Stimulated activated CD8-positive, alpha-beta memory T cell treated with anti-CD3 and anti-CD28 coated beads, Interleukin-12 subunit alpha, Interleukin-12 subunit beta, amount 100 ng/mL, for 4 hours (primary cell): ENCODE measurements at places on chromosomes 6 and 20.

DNA sequence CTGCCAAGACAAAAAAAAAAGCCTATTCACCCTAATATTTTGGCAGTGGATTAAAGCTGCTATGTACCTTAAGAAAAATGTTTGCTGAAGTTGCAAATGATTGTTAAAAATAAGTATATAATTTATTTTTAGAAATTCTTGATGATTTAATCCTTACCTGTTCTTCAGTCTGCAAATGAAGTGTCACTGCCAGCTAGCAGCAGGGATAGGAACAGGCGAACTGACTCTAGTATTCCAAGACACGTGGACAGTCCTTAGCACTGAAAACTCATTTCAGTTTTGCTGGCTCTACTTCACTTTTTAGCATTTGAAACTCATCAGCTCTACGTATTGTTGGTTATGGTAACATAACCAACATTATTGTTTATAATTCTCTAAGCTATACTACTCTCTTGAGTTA, 204.4 kb upstream of the ID4 start:
- no peak for DNase-seq

GRCh38 chr6:89098461-89098860, 17.9 kb downstream of the PNRC1 start:
- no peak for DNase-seq

GRCh38 chr20:12927489-12927888, 81.3 kb upstream of the SPTLC3 start:
- DNase-seq: no peak

- no peak for DNase-seq
Measured at GRCh38 chr6:138465007-138465645, 34.2 kb downstream of the NHSL1 start.

- DNase-seq: no peak
Measured at GRCh38 chr6:37365791-37366190, 12.0 kb downstream of the RNF8 start.

- DNase-seq: no peak
Measured at GRCh38 chr6:12249541-12250382, 40.4 kb upstream of the EDN1 start.

DNA sequence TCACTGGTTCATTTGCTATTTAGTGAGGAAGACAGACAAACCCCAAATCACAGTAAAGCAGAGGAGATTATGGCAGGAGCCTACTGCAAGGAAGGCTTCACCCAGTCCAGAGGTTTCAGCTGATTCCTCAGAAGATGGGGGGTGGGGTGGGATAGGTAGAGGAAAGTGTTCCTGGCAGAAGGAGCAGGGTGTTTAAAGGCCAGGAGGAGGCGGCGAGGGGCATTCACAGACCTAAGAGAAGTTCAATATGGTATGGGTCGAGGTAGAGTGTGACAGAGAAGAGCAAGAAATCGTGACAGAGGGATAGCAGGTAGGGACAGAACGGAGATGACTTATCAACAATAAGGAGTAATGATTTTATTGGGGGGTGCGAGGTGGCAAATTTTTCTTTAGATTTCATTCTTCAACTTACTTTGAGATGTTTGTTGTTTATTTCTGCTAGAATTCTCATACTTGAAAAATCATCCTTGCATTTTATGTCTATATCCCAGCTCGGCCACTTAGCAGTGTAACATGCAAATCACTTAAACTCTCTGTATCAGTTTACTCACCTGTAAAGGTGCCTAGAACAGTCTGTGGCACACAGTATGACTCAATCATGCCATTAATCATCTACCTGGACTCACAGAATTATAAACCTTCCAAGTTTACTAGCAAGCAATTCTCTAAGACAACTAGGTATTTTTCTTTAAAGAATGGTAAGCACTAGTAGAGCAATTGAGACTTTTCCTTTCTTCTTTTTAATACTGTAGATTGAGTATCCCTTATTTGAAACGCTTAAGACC, 176.7 kb downstream of the REV3L start:
- DNase-seq: no peak

DNA sequence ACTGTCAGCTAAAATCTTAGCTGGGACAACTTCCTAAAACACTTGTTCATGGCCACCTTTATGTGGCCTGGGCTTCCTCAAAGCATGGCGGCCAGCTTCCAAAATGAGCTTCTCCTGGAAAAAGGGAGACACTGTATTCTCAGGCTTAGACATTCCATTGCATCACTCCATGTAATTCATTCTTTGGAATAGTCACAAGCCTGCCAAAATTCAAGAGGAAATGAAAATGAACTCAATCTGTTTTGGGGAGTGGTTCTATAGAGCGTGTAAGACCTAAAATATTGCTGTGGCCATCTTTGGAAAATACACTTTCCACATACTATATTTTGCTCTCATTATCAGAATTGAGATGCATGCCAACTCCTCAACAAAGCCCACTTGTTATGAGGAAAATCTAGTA, 687.0 kb downstream of the KIF16B start:
- no peak for DNase-seq

- no peak for DNase-seq
Measured at GRCh38 chr6:169256518-169256917, 2.9 kb upstream of the THBS2 start.

- DNase-seq: no peak
Measured at GRCh38 chr20:51462566-51463276, 79.8 kb downstream of the NFATC2 start.

GRCh38 chr20:4880051-4880450, 121.3 kb downstream of the SLC23A2 start:
- DNase-seq: no peak

- no peak for DNase-seq
Measured at GRCh38 chr6:16654701-16655100, 106.6 kb downstream of the ATXN1 start.

DNA sequence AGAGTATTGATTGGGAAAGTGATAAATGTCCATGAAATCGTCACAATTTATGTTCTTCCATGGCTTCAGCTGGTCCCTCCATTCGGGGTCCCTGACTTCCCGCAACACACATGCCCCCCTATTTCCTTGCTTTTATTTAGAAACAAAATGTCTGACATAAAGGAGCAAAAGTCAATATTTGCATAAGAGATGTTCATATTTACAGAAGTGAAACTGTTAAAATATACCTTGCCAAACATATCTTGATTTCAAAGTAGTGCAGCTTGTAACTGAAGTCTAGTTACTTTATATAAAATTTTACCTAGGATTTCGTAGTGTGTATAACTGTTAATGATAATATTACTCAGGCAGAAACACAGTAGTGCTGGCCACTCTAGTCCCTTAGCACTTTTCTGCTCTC, 548.9 kb upstream of the ADGRB3 start:
- no peak for DNase-seq

- DNase-seq: no peak
Measured at GRCh38 chr6:15712797-15713196, 50.0 kb upstream of the DTNBP1 start.

GRCh38 chr6:4403828-4404227, 268.5 kb upstream of the ECI2 start:
- DNase-seq: no peak

DNA sequence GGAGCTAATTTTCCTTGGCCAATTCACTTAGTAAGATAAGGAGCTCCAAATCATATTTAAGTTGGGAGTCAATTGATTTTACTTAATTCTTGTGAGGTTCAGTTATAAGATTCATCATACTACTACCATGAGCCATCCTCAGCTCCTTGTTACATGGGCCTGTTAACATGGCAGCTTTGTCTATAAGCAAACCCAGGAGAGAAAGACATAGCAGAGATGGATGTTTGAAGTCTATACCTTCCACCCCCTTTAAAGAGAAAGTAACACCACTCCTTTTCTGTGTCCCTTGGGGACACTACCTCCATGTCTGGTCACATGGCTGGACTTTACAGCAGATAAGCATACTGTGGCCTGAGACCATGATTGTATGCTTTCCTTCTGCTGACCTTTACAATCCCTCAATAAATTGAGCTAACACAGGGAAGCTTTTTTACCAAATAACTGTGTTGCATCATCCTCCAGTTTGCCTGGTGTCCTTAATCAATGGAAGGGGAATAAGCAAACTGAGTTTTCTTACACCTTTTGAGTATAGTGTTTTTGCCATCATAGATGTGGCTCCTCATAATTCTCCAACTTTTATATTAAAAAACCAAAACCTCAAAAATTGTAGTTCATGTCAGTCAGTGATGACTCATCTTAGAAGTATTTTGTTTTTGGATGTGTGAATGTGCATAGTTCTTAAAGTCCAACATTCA, 9.8 kb upstream of the ZNFX1 start:
- DNase-seq: no peak

GRCh38 chr6:86502497-86502896, 434.8 kb upstream of the HTR1E start:
- no peak for DNase-seq

DNA sequence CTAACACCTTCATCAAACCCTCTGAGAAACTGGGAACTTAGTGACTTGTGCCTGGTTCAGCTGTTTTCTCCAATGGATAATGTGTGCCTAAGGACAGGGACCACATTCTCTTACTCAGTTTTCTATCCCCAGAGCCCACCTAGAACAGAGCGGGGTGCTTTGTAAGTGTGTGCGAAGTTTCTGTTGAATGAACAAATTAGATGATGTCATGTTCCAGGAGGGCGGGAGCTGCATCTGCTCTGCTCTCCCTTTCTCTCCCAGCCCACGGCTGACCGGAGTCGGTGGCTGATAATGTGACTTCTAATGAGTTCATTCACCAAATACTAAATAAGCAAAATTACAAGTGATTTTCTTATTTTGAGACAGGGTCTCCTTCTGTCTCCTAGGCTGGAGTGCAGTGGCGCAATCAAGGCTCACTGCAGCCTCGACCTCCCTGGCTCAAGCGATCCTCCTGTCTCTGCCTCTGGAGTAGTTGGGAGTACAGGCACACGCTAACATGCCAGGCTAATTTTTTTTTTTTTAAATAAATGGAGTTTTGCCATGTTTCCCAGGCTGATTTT, 60.7 kb upstream of the FNDC1 start:
- no peak for DNase-seq

DNA sequence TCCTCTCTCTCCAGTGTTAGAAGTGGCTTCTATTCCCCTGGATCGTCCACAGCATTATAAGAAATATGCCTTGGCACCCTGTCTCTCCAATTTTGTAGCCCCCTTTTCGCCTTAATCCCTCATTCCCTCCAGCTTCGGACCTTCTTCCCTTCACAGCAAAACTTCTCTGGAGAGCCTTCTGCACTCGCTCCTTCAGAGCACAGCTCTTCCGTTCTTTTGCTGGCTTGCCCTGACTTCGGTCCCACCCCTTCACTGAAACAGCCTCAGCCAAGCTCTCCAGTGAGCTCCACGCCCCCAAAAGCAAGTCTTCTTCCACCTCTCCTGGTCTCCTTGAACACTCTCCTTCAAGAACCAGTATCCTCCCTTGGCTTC, 134.7 kb upstream of the RNF24 start:
- no peak for DNase-seq

DNA sequence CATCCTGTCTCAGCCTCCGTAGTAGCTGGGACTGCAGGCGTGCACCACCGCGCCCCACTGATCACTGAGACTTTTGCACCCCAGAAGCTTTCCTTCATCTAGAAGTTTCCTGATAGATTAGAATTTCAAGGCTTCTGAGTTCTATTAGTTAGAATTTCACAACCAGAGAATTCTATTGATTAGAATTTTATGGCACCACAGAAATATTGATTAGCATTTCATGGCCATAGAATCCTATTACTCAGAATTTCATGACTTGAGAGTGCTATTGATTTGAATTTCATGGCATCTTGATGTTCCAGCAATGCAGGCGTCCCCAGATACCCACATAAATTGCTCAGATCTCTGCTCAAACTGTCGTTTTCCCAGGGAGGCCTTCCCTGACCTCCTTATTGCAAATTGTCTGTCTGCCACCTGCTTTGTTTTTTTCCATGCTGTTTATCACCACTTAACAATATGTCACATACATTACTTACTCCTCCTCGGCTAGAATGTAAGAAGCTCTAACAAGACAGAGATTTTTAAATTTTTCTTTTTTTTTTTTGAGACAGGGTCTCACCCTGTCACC, 16.9 kb upstream of the CBFA2T2 start:
- DNase-seq: no peak

DNA sequence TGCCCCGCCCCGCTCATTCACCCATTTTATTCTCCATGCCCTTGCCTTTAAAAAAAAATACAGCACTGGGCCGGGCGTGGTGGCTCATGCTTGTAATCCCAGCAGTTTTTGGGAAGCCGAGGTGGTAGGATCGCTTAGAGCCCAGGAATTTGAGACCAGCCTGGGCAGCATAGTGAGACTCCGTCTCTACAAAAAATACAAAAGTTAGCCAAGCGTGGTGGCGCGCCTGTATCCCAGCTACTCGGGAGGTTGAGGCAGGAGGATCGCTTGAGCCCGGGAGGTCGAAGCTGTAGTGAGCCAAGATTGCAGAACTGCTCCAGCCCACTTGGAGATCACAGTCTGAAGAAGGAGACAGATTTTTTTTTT, 407 bp upstream of the KIF6 start:
- no peak for DNase-seq

DNA sequence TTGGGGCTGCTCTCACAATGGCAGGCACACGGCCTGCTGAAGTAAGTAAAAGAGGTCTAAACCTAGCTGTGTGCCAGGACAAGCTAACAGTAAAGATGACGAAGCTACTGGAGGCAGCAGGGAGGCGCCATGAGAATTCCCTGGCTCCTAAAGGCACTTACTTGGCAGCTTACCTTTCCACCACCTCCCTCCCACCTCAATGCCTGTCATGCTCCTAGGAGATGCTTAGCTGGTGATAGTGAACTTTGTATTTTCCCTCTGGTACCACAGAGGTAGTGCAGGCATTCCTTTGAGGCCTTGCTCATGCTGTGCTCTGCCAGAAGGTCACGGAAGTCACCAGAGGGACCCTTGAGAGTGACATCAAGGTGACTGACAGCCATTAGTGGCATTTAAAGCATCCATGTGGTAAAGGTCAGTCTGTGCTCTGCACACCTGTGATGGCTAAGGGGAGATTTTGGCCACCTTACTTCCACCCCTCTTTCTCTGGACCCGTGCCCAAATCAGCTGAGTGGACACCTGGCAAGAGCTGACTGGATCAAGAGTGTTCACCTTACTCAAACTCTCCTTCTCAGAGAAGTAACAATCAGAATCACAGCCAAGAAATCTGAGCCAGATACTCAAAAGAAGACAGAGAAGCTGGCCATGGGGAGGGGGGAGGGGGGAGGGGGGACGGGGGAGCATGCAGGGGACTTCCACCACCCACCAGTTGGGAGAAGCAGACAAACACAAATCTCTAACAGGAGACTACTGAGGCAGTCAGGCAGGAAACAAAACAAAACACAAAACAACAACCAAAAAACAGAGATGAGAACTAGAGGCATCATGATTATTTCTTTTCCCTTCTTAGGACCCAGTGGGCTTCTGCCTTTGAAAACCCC, 2.9 kb downstream of the FKBP1A start:
- no peak for DNase-seq

- DNase-seq: no peak
Measured at GRCh38 chr6:30135147-30135546, 793 bp upstream of the TRIM40 start.

DNA sequence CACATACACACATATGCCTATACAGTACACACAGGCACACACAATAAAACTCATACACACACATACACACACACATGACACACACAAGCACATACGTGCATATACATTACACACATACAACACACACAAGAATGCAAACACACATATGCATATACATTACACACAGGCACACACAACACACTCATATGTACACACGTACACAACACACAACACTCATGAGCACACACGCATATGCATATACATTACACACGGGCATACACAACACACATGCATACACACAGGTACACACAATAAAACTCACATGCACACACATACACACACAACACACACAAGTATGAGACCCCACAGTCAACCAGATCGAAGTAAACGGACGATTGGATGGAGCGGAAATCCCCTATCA, 238.2 kb downstream of the ERMARD start:
- no peak for DNase-seq
